GOT3 (cell line): ENCODE measurements at places on chromosomes 11 and 22.

- DNase-seq: no peak
Measured at GRCh38 chr11:20021771-20022362, 138.4 kb downstream of the DBX1 start.

- DNase-seq: no peak
Measured at GRCh38 chr22:24437741-24438328, 10.4 kb downstream of the ADORA2A start.

- DNase-seq: no peak
Measured at GRCh38 chr22:44336962-44337677, 24.4 kb upstream of the SHISAL1 start.

- no peak for DNase-seq
Measured at GRCh38 chr22:37781434-37782059, 26.2 kb upstream of the GCAT start.

DNA sequence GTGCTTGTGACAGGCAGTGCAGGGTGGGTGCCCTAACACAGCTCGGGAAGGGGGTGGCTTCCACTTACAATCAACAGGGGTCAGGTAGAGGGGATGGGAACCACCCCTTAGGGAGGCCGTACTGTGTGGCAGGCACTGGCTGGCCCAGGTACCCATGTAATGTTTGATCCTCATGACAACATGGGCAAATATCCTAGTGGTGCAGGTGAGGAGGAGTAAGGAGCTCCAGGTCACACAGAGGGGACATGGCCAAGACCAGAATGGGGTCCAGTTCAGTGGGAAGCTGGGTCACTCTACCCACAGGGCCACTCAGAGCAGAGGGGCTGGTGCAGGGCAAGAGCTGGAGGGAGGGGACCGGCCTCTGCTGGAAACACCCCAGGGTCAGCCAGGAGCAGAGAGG is 3.1 kb downstream of the APOL4 start:
- DNase-seq: no peak

DNA sequence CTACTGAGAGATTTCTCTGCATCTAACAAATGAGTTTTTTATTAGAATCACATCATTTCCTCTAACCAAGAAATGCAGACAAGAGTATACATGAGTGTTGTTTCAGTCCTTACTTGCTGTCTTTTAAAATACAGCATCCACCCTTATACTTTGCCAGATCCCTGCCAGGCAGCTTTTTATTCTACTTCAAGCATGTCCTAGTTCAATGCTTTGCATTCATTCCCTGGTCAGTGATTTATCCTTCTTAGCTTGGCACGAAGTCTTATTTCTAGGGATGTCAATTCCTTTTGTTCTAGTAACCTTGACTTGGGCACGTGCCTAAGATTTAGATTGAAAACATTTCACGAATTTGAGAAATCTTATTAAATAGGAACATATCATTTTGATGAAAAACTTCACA is 307.2 kb upstream of the MPPED2 start:
- DNase-seq: no peak

DNA sequence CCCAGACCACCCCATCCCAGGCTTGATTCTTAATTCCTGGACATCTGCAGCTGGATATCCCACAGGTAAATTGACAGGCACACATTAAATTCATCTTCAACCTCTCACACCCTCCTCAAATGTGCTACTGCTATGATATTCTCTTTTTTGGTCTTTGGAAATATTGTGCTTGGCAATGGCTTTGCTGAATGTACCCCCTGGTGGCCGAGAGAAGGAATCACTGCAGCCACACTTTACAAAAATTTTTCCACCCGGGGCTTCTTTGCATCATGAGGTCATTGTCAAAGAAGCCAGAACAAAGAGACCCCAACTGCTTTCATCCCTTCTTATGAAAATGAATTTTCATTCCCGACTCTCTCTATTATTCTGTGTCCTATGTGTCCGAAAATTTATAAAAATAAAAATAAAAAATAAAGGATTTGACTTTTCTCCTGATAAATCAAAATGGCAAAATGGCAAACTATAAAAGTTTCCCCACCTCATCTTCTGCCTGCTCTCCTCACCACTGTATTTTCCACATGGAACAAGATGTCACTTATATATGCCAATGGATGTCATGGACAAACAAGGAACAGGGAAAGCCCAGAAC is 15.0 kb upstream of the CYB5R2 start:
- no peak for DNase-seq

GRCh38 chr11:61172356-61172755 is 11.1 kb upstream of the VPS37C start:
- no peak for DNase-seq

DNA sequence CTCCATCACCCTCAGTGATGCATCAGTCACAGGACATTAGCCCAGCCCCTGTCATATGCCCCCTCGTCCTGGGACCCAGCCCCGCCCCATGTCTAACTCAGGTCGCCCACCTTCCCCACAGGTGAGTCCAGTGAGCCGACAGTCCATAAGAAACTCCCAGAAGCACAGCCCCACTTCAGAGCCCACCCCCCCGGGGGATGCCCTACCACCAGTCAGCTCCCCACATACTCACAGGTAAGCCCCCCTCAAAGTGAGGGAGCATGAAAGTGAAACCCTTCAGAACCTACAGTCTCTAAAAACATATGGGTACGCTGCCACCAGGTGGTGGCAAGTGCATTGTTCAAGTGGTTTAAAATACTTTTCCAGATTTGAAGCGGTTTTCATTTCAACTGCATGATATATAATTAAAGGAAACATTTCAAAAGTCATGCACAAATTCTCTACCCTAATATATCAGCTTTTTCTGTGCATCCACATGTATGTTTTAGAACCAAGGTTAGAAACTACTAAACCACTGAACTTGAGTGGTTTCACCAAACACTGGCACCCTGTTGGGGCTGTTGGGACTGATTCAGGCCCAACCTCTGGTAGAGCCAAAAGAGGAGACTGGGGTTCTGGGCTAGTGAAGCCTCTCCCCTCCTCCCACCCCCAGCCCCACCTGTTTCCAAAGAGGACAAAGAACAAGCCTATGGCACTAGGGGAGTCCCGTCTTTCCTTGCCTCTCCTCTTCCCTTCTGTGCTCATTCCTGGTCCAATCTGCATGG is 17.3 kb downstream of the EPS8L2 start:
- DNase-seq: no peak

DNA sequence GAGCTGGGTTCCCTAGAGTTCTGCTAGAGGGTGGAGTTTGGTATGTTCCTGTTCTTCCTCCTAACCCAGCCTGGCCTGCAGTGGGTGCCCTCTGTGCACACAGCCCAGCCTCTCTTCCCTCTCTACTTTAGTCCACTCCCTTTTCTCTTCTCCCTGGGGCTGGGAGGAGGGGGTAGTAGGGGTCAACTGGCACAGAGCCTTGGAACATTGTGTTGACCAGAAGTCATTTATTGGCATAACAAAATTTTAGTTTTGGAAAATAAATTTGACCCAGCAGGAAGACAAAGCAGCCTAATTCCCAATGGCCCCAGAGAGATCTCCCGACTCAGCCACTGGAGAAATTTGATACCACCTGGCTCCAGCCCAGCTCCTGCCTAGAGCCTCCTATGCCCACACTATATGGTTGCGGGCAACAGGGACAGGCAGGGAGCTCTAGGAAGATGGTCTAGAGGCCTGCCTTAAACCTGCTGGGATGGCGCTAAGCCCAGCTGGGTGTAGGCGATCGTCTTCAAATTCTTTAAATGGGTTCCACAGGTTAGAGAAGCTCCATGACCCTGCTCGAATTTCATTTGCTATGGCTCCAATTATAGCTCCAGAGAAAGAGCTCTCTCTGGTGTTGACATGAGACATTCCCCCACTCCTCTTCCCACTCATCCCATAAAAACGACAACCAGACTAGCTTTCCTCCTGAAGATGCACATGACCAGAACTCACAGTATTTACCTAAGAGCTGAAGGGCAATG is 9.9 kb downstream of the PCSK7 start:
- DNase-seq: no peak

DNA sequence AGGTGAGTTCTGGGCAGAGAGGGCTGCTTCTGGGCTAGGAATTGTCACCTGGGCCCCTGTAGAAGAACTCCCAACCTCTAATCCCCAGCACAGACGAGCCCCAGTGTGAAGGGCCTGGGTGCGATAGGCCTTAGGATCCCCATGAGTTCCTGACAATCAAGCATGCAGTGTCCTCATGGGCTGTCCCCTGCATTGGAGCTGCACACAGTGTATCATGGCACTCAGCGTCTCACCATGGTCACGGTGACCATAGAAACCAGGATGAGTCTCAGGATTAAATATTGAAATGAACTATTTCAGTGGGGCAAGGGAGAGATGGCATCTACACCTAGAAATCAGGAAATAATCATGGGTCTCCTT is 292 bp downstream of the SCGB2A1 start:
- DNase-seq: no peak

GRCh38 chr11:102810950-102811660 is 13.1 kb upstream of the MMP1 start:
- no peak for DNase-seq

- no peak for DNase-seq
Measured at GRCh38 chr11:113874581-113875233, 665 bp downstream of the USP28 start.
